ENCODE measurements at places on chromosomes 13 and 19. TPM values are rescaled to one million over a fixed set of nuclear protein-coding genes. Genes with fewer than 3 reads are reported as not detected.

GRCh38 chr13:112255550-112256120, 120.5 kb upstream of the SPACA7 start:
- H3K36me3 ChIP-seq, result no peaks in the 10 kb centered on the region
- H3K4me3 ChIP-seq, result no peak overlapping the region
- no peaks in the 10 kb centered on the region for H3K4me1 ChIP-seq
- no peaks in the 10 kb centered on the region for H3K27me3 ChIP-seq

- H3K36me3 ChIP-seq, result peaks cover 66% of the 10 kb centered on the region
- no peaks in the 10 kb centered on the region for H3K27me3 ChIP-seq
- peaks cover 16% of the 10 kb centered on the region for H3K4me1 ChIP-seq
Measured at GRCh38 chr19:46731007-46731501, 14.1 kb upstream of the PRKD2 start.

Gene NLRP9
- not detected for polyA plus RNA-seq

Gene SRRM5
- polyA plus RNA-seq, result 0.10 TPM
